Activated CD4-positive, alpha-beta T cell treated with anti-CD3 and anti-CD28 coated beads, Interleukin-2, Interleukin-4, amounts not matched to agents 100 ng/mL and 50 ng/mL, durations not matched to agents 16 hours and 8 hours (primary cell): ENCODE measurements at places on chromosomes 6 and 20.

DNA sequence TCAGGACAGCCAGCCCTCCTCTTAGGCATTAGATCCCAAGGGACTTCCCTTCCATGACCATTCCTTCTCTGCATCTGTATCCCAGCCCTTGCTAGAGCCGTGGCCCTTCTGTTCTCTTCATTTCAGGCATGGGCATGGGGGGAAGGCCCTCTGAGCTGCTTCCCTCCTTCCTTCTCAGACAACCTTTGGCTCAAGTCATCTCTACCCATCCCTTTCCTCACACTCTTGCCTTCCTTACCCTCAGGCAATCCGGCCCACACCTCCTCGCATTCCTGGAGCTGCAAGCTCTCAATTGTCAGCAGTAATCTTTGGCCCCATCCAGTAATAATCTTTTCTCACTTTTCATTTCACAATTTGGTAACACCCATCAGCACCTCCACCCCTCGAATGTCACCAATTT lies 426.9 kb upstream of the JARID2 start:
- DNase-seq = no peak

DNA sequence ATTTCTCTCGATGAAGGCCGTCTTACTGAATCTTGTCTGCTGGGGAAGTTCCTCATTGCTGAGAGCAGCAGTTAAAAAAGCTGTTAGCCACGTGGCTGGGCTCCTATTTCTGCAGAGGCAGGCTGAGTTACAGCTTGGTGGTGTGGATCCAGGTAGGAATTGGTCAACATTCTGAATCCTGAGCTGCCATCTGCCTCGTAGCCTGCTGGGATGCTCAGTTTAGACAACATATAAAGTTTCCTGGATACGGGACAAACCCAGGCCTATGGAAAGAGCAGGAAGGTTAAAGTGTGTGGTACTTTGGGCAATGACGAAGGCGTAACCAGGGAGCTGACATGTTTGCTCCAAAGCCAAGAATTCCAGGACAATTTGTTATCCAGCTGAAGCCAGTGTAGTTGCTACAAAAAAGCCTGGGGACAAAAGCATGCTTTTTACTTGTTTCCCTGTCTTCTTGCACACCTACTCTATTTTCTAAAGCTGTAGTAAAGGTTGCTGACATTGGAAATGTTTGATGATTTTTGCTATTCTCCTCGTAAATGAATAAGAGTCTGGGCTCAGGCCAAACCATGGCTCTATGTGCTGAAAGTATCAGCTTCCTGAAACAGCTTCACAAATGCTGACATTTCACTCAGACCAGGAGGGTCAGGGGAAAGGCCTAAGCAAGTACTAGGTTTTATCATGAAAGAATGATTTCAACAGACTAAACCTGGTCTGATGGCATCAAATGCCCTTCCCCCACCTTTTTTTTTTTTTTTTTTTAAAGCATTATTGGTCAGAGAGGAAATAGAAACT lies 12.4 kb upstream of the MYLK2 start:
- no peak for DNase-seq

DNA sequence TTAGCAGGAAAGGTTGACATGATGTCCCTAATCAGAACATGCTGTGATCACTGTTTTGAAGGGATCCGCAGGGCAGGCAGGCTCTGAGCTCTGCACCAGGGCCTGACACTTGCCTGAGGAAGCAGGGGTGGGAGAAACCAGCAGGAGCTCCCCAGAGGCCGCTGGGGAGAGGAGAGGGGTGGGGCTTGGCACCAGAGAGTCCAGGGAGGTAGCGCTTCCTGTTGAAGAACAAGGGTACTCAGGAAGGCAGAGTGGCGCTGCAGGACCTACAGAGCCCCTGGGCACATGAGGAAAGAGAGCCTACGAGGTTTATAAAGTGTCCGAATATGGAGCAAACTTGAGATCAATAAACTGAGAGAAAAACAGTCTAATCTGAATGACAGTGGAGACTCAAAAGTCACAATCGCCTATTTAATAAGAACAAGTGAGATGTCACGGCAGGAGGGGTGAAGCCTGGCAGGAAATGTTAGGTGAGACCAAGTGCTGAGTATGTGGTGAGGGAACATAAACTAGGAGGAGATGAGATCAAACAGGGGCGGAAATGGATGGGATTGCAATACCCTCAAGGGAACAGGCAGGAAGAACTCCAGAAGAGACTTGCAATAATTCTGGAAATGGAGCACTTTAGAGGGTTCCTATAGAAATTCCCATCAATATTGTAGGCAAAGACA lies 5.8 kb upstream of the TBXT start:
- DNase-seq = no peak

DNA sequence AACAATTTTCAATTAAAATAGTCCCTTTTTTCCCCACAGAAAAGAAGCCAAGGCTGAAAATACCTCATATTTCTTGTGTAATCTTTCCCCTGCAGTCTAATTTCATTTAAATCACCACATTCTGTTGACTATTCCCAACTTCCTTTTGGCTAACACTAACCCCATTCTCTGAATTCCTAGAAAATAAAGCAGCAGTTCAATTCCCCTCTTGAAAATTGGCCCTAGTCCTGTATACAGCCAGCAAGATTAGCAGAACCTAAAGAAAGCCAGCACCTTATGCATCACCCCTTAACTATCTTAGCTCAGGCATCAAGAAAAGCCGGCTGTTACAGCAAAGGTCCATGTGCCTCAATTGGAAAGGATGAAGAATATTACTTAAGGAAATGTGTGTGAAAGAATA lies 69.7 kb downstream of the MDN1 start:
- no peak for DNase-seq

GRCh38 chr6:157059781-157060180 lies 263.5 kb downstream of the TMEM242 start:
- no peak for DNase-seq
